ENCODE measurements at places on chromosomes 7 and 10. TPM values are rescaled to one million over a fixed set of nuclear protein-coding genes. Genes with fewer than 3 reads are reported as not detected.

DNA sequence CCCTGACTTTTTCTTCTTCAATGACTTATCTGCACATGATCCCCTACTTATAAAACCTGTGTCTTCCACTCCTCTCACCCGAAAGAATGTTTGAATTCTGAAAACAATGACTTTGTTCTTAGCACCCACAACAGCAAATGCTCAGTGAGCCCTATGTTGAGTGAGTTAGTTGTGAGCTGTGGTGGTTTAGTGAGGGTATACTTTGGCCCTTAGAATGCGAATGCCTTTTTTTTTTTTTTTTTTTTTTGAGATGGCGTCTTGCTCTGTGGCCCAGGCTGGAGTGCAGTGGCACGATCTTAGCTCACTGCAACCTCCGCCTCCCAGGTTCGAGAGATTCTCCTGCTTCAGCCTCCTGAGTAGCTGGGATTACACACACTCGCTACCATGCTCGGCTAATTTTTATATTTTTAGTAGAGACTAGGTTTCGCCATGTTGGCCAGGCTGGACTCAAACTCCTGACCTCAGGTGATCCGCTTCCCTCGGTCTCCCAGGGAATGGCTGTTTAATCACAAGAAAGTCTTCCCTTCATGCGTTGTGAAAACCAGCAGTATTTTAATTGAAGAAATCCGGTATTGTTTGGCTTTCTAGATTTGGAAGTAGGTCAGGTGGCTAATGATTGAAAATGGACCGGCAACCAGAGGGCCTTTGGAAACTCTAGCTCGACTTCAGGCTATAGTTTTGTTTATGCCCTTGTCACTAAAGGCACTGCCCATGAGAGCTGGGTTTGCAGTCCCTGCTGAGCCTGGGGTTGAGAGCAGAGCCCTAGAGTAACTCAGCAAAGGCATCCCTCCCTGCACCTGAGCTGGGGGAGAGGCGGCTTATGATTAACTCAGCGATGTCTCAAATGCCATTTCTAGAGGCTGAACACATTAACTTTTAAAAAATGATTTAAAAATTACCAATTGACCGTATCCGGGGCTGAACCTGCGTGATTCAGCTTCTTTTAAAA lies 41.3 kb downstream of the CUX1 start:
- H3K4me1 ChIP-seq = peaks cover 48% of the 10 kb centered on the region
- no peaks in the 10 kb centered on the region for H3K27me3 ChIP-seq
- H3K4me3 ChIP-seq = no peak overlapping the region
- no peaks in the 10 kb centered on the region for H3K36me3 ChIP-seq
- DNase-seq = no peak

GRCh38 chr10:49293208-49293603 lies 5.8 kb upstream of the C10orf71 start:
- H3K27ac ChIP-seq = no peak overlapping the region
- H3K27me3 ChIP-seq = no peaks in the 10 kb centered on the region
- peaks cover 3% of the 10 kb centered on the region for H3K4me1 ChIP-seq
- no peak overlapping the region for H3K4me3 ChIP-seq

Gene HOXA13
- total RNA-seq = not detected

Gene TAS2R41
- total RNA-seq = not detected

GRCh38 chr10:23403719-23404118 lies 35.2 kb upstream of the OTUD1 start:
- no peak for DNase-seq
- H3K4me3 ChIP-seq = no peak overlapping the region
- no peaks in the 10 kb centered on the region for H3K27me3 ChIP-seq
- no peaks in the 10 kb centered on the region for H3K4me1 ChIP-seq

GRCh38 chr7:15015545-15016314 lies 113.2 kb upstream of the DGKB start:
- no peaks in the 10 kb centered on the region for H3K36me3 ChIP-seq
- no peaks in the 10 kb centered on the region for H3K4me1 ChIP-seq
- no peak overlapping the region for H3K27ac ChIP-seq
- no peak for DNase-seq
- H3K4me3 ChIP-seq = no peak overlapping the region
- no peaks in the 10 kb centered on the region for H3K27me3 ChIP-seq

DNA sequence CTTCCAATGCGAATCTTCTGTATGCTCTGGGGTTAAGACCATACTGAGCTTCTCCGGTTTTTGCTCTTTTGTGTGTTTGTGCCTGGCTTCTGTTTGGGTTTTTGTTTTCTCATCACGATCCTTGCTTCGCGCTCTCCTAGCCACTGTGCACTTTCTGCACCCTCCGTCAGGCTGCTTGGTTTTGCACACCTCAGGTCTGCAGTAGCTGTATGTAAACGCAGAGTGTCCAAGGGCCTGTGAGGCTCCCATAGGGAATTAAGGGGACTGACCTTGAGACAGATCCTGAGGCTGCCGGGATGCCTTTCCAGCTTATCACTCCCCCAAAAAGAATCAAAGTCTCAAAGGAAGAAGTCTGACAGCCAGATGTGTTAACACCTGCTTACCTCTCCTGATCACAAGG lies 95.2 kb downstream of the PROSER2 start:
- H3K36me3 ChIP-seq = peaks cover 30% of the 10 kb centered on the region
- H3K4me1 ChIP-seq = no peaks in the 10 kb centered on the region
- no peak overlapping the region for H3K27ac ChIP-seq
- no peaks in the 10 kb centered on the region for H3K27me3 ChIP-seq
- no peak for DNase-seq
- no peak overlapping the region for H3K4me3 ChIP-seq

Gene NEUROD6
- total RNA-seq = not detected

DNA sequence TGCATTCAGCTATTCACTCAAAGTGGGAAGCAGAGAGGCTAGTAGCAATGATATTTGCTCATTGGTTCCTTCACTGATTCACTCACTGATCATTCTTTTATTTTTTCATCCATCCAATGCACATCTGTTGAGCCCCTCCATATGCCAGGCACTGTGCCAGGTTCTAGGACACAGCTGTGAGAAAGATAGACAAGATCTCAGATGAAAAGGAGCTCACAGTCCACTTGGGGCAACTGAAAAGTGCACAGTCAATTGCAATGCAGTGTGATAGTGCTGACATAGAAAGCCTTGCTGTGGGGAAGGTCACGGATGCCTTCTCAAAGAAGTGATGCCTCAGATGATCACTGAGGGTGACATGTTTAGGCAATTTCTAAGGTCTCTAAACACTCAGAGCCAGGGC lies 262.3 kb downstream of the PTEN start:
- H3K4me1 ChIP-seq = no peaks in the 10 kb centered on the region
- H3K36me3 ChIP-seq = no peaks in the 10 kb centered on the region
- H3K4me3 ChIP-seq = no peak overlapping the region
- DNase-seq = no peak
- no peak overlapping the region for H3K27ac ChIP-seq

Gene GPR15LG
- total RNA-seq = not detected

Gene ALKBH4
- 7.4 TPM for total RNA-seq

- peak; percentile 84 for DNase-seq
- H3K27ac ChIP-seq = no peak overlapping the region
- peak overlapping the region; percentile 43 for H3K4me3 ChIP-seq
- no peaks in the 10 kb centered on the region for H3K36me3 ChIP-seq
- H3K4me1 ChIP-seq = no peaks in the 10 kb centered on the region
These were observed 6.1 kb downstream of the GSTO2 start for GRCh38 chr10:104274762-104275721.

- no peaks in the 10 kb centered on the region for H3K36me3 ChIP-seq
- no peak overlapping the region for H3K27ac ChIP-seq
- no peak for DNase-seq
- no peak overlapping the region for H3K4me3 ChIP-seq
These were observed 26.3 kb upstream of the WDR11 start for GRCh38 chr10:120824881-120825309.

Gene PIK3CG
- 15.7 TPM for total RNA-seq

Gene HOXA6
- total RNA-seq = 6.5 TPM

Gene LIPN
- total RNA-seq = 1.0 TPM

Gene ZKSCAN5
- total RNA-seq = 7.4 TPM

Measured in upper lobe of right lung (tissue), 1 donor.